Smooth muscle cell of the coronary artery (primary cell): ENCODE measurements at places on chromosomes 7 and 10. TPM values are rescaled to one million over a fixed set of nuclear protein-coding genes. Genes with fewer than 3 reads are reported as not detected.

ZYX gene
- total RNA-seq, result 6.3 and 25.7 TPM in 2 replicates

A1CF gene
- total RNA-seq, result not detected in 2 replicates

ANKRD2 gene
- 0.15 and 0.59 TPM in 2 replicates for total RNA-seq

HTR7 gene
- 0.94 and 5.3 TPM in 2 replicates for total RNA-seq

HKDC1 gene
- total RNA-seq, result 0.35 and 1.1 TPM in 2 replicates

PLEKHS1 gene
- total RNA-seq, result not detected in 2 replicates

ITGA8 gene
- total RNA-seq, result 1.5 and 17.6 TPM in 2 replicates

ABCB8 gene
- 17.1 and 24.2 TPM in 2 replicates for total RNA-seq

HTRA1 gene
- 98.8 and 348 TPM in 2 replicates for total RNA-seq

PI4K2A gene
- total RNA-seq, result 11.7 and 16.9 TPM in 2 replicates
